ENCODE measurements at places on chromosomes 1 and 21. TPM values are rescaled to one million over a fixed set of nuclear protein-coding genes. Genes with fewer than 3 reads are reported as not detected.

- no peak for DNase-seq
Observed at GRCh38 chr1:220966881-220967611, 87.8 kb downstream of the HLX start.

GRCh38 chr1:4736254-4736653, 81.8 kb downstream of the AJAP1 start:
- DNase-seq, result no peak

DNA sequence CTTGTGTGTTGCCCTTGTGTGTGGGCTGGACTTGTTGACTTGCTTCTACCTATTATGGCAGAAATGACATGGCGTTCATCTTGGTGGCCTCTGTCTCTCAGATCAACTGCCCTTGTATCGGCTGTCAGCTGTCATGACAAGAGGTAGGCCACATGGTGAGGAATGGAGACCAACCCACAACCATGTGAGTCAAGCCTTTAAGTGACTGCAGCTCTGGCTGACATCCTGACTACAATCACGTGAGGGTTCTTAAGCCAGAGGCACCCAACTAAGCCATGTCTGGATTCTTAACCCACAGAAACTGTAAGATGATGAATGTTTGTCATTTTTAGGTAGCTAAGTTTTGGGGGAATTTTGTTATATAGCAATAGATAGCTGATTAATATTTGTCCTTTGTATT, 82.1 kb downstream of the KCND3 start:
- DNase-seq, result no peak

- no peak for DNase-seq
Observed at GRCh38 chr1:243440406-243440805, 184.6 kb downstream of the SDCCAG8 start.

The KRTAP20-3 gene
- total RNA-seq, result not detected

Measured in fibroblast of the aortic adventitia (primary cell).